Upper lobe of right lung (tissue), 1 donor: ENCODE measurements at places on chromosomes 5 and 9.

DNA sequence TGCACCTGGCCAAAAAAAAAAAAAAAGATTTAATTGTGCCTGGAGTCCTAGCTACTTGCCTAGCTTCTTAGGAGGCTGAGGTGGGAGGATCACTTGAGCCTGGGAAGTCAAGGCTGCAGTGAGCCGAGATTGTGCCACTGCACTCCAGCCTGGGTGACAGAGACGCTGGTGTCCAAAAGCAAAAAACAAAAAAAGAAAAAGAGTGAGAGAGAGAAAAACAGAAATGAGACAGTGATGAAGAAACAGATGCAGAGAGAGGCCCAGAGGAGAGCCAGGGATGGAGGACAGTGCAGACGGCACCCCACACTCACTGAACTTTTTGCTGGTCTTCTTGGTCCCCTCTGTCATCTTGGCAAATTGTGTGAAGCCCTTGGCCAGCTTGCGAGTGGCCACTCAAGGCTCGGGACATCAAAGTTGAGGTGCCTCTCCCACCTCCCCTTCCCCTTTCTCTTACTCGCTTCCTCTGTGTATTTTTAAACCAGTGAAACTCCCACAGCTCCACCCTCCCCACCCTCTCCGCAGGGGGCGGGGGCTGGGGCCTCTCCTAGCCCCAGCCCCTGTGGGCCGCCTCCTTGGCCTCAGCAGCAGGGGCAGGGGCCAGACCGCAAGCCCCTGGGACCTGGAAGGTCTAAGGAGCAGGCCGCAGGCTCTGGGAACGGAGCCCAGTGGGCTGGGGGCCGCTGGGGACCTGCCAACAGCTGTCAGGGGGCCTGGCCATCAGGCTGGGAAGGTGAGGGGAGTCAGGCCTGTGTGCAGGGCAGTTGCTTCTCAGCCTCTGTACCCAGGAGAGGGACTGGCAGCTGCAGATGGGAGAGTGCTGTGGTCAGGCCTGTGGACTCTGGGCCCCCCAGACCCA, at the start of gene SH2D3C:
Gene SH2D3C (minus strand): TSS at position 387 of the 856 bp plus-strand sequence. CDS start 39 bp downstream, at position 348.
- H3K4me1 ChIP-seq, result peaks cover 23% of the 10 kb centered on the region
- H3K27ac ChIP-seq, result peak within 1 kb of the TSS; percentile 78
- peak within 1 kb of the TSS; percentile 43 for H3K4me3 ChIP-seq
- peak; percentile 73 for DNase-seq
- no peaks in the 10 kb centered on the region for H3K36me3 ChIP-seq
- H3K27me3 ChIP-seq, result no peaks in the 10 kb centered on the region

GRCh38 chr5:159515909-159516415, 185.7 kb upstream of the IL12B start:
- no peak overlapping the region for H3K4me3 ChIP-seq
- peak; percentile 81 for DNase-seq
- H3K4me1 ChIP-seq, result peaks cover 12% of the 10 kb centered on the region
- no peaks in the 10 kb centered on the region for H3K36me3 ChIP-seq
- H3K27ac ChIP-seq, result no peak overlapping the region

DNA sequence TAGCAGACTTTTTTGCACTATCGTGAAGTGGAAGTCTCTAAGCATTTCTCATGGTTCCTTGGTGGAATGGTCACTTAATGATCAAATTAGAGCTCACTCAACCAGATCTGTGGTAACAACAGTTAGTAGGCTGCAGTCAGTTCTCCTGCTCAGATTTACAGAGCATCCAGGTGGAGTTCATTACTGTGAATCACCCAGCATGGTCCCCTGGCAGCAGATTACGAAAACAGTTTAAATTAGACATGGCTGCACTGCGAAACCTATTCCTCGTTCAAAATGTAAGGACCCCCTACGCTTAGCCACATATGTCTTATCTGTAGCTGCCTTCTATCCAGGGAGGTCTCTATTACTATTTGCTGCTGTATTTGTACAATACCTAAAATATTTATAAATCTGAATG, 823.6 kb upstream of the ARRDC3 start:
- H3K4me3 ChIP-seq, result no peak overlapping the region
- DNase-seq, result no peak
- no peaks in the 10 kb centered on the region for H3K4me1 ChIP-seq

- no peak overlapping the region for H3K4me3 ChIP-seq
- no peak overlapping the region for H3K27ac ChIP-seq
- no peaks in the 10 kb centered on the region for H3K27me3 ChIP-seq
These were observed 135.0 kb downstream of the MVB12B start for GRCh38 chr9:126461608-126462007.

- DNase-seq, result no peak
- no peaks in the 10 kb centered on the region for H3K4me1 ChIP-seq
- peaks cover 46% of the 10 kb centered on the region for H3K36me3 ChIP-seq
- H3K27ac ChIP-seq, result no peak overlapping the region
- H3K4me3 ChIP-seq, result no peak overlapping the region
These were observed 10.1 kb downstream of the NPR2 start for GRCh38 chr9:35801328-35802128.
